ENCODE measurements at places on chromosomes 13 and 19.

DNA sequence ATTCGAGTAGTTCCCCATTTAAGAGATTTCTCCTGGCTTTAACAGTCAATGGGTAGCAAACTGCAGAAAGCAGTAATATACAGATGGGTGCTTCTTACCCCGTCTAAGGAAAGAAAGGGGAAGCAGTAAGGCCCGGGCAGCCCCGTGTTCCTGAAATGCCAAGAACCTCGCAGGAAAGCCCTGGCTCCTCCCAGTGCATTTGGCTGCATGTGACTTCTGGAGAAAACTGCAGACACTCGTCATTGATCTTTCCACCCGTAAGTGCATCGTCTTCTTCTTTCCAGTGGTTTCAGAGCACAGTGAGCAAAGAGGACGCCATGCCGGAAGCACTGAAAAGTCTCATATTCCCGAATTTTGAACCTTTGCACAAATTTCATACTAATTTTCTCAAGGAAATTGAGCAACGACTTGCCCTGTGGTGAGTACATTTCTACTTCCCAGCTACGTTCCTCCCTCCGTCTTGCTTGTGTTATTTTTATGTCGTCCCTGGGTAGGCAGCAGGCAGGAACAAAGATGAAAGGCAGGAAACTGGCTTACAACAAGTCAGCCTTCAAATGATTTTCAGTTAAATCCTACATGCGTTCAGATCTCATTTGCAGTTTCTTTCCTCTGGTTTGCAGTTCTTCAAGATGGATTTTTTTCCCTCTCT is 165.2 kb downstream of the STK24 start:
- DNase-seq: no peak

- DNase-seq: no peak
Observed at GRCh38 chr19:47897861-47898260, 11.7 kb upstream of the SULT2A1 start.

- DNase-seq: peak; percentile 98
Observed at GRCh38 chr19:45862564-45863334, at the start of gene SYMPK. SYMPK (minus strand) TSS chr19:45863147; CDS start chr19:45854495, 8,652 bp downstream.

GRCh38 chr13:114119196-114119595 is 13.2 kb downstream of the RASA3 start:
- DNase-seq: no peak

DNA sequence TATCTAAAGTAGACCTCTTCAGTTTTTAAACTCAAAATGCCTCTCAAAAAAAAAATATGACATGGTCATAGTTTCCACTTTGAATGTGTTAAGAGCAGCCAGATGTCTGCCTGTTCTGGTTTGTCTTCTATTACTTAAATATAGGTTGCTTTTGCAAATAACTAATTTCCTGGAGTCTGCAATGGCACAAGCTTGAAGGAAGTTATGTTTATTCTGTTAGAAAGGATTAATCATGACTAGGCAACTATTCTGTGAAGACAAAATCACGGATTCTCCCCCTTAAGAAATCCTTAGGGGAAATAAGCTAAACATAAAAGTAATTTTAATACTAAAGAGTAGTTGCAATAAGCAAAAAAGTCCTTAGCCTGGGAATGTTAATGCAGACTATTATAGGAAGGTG is 26.3 kb downstream of the SKA3 start:
- no peak for DNase-seq

GRCh38 chr19:17484520-17485185 is 14.3 kb downstream of the SLC27A1 start:
- DNase-seq: no peak

DNA sequence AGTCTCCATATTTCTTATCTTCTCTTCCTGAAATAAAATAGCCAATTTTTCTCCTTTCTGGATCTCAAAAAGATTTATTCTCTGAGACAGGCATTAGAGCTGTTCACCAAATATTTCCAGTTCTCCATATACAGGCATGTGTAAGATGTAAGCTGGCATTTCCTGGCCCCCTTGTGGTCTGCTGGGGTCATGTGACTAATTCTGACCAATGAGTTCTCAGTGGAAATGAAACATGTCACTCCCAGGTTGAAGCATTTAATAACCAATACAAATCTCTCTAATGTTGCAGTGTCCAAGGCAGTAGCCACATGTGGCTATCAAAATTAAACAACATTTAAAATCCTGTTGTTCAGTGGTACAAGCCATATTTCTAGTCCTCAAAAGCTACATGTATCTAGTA is 14.8 kb upstream of the CACNA1A start:
- no peak for DNase-seq

DNA sequence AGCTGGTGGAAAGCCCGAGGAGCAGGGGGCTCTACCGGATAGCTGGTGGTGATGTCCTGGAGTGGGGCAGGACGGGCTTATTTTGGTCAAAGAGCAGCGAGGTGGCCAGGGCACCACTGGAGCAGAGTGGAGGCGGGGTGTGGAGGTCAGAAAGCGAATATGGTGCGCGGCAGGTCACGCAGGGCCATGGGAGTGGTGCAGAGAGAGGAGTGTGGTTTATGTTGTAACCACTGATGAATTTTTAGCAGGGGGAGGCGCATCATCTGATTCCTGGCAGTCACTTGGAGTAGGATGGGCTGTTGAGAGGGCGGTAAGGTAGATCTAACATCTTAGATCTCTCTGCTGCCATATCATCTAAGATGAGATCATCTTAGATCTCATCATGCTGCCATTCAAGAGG is 1.4 kb upstream of the ZNF414 start:
- peak; percentile 26 for DNase-seq

DNA sequence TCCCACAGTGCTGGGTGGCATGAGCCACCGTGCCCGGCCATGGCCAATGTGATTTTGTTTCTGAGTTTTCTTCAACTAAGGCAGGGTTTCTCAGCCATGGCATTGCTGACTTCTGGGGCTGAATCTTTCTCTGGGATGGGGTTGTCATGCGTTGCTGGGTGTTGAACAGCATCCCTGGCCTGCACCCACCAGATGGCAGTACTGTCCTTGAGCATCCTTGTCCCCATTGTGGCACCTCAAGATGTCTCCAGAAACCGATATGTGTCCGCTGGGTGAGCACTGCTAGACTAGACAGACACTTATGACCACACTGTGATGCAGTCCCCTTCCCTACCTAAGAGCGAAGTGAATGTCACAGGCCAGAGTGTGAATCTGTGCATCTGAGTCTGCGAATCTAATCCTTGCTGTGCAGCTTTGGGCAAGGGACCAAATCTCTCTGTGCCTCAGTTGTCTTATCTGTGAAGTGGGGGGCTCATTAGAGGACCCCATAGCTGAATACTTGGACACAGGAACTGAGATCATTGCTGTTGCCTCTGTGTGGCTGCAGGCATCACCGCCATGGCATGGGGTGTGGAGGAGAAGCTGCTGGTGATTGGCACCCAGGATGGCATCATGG is 50.3 kb upstream of the SIN3B start:
- peak; percentile 11 for DNase-seq
